ENCODE measurements at places on chromosomes 11 and 22.
A peak's percentile ranks its signal among the peaks of the same experiment; 100 is the strongest.

DNA sequence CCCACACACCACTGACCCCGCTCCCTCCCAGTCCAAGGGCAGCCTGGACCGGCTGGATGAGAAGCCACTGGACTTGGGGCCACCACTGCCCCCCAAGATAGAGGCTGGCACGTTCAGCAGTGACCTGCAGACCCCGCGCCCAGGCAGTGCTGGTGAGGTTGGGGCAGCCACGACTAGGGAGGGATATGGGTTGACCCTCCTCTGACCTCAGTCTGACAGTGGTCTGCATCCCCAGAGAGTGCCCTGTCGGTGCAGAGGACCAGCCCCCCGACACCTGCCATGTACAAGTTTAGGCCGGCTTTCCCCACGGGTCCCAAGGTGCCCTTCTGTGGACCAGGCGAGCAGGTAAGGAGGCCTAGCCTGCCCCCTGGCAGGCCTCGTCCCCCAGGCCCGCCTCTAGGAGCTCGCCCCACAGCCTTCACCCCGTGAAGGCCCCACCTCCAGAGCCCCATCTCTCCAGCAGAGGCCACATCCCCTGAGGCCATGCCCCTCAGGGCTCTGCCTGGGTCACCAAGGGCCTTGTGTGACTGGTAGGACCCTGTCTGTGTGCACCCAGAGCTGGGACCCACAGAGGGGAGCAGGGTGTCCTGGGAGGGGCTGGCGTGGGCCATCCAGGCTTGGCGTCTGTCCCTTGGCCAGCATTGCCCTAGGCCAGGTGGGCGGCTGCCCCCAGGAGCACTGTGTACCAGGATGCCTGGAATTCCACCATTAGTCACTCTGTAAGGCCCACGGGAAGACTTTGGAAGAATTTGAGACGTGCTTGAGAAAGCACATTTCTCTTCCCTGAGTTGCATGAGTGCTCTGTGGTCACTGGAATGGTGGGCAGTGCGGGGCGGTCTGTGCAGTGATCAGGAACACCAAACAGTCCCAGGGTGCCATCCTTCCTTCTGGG, 9.4 kb downstream of the CCDC188 start:
- DNase-seq, result no peak

GRCh38 chr22:47629273-47629711, 866.8 kb downstream of the TBC1D22A start:
- DNase-seq, result no peak

DNA sequence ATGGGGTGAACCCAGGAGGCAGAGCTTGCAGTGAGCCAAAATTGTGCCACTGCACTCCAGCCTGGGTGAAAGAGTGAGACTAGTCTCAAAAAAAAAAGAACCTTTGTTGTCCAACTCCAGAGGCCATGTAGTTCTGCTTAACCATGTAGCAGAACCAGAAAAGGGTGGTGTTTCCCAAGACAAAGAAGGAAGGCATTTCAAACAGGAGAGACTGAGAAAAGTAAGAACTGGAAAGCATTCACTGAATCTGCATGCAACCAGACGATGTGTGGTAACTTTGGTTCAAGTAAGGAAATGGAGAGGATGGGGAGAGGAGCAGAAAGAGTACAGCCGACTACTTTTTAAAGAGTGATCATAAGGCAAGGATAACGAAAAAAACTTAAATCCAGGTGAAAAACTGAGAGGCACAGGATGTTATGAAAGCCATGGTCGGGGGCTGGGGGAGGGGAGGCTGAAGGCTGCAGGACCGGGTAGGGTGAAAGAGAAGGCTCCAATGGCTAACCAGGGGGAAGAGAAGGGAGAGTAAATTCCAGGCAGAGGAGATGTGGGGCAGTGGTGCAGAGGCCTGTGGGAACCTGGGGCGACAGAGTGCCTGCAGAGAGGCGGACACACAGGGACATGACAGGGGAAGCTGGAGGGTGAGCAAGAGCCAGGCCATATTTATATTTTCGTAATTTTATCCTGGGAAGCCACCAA, 48.8 kb downstream of the MAPK1 start:
- DNase-seq, result no peak

DNA sequence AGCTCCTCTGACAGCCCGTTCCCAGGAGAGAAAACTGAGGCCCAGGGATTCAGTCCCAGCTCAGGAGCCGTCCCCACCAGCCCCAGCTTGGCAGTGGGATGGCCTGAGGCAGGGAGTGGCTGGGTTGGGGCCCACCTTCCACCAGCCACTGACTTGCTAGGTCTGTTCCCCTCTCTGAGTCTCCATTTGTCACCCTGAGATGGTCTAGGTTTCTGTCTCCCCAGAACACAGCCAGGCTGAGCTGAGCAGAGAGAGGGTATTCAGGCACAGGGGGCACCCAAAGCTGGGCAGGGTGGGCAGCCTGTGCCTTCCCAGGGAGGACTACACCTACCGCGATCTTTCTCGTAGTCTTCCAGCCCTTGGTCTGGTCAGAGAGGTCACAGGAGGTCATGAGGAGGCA, 95.7 kb downstream of the PDE2A start:
- no peak for DNase-seq

DNA sequence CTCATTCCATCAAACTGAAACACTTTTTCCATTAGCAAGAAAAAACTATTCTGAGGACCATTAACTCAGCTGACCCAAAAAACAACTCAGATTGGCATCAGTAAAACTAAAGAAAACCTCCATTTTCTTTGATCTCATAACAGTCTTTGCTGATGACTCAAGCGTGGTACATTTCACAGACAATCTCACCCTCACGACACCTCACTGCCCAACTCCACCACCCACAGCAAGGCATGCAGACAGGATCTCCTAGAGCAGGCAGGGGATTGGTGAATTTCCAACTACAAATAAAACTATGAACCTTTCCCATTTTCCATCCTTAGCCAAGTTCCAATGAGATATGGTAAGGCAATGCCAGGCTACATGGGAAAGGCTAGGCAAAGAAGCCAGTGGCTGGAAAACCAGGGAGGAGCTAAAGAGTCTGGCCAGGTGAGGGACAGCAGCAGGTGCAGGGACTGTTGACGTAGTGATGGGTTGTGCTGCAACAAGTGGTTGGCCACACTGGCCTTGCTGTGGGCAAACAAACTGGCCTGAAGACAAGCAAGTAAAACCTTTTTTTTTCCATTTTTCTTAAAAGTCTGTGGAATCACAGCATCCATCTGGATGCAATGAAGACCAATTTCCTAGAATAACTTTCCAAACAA, 97.2 kb downstream of the SERGEF start:
- no peak for DNase-seq

DNA sequence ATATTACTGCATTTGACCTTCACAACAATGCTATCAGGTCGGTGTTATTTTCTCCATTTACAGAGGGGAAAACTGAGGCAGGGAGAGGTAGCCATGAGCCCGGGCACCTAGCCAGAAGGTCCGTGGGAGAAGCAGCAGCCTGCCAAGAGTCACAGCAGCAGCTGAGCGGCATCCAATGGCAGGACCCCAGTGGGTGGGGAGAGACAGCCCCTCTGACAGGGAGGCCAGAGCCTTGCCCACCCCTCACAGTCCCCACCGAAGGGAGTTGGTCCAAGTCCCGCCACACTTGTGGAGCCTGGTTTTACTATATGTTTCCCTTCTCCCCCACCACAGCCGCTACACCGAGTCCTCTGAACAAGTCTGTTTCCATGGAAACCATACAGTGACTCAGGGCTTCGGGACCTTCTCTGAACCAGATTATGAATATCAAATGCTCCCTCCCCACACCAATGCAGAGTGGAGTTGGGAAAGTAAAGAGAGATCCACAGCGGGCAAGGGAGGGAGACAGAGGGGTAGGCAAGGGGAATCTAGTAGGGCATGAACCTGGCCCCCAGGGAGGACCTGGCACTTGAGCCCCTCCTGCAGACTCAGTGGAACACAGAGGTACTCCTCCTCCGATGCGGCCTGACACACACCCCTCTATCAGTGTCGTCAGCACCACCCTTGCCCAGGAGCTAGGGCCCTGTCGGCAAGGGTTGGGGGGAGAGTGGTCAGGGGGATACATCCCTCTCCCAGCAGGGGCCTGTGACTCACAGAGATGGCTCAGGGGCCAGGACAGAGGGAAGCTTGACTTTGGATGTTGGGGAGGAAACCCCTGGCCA, 2.5 kb downstream of the CHST1 start:
- DNase-seq, result no peak

- DNase-seq, result no peak
These were observed 17.9 kb upstream of the SESN3 start for GRCh38 chr11:95248666-95249467.

DNA sequence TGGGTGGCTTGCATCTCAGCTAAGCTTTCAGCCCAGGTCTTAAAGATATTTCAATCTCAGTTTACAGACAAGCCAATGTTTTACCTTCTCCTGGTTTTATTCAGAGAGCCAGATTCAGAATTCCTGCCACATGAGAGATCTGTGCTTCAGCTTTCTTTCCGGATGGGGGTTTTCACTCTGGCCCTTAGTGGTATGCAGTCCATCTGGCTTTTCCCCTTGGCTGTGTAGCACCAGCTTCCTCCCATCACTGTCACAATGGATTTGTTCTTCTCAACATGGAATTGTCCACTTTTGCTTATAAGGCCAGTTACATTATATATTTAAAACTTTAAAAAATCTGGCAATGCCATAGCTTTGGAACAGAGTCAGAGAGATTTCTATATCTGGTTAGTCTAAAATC, 303.9 kb downstream of the ETS1 start:
- DNase-seq, result no peak

GRCh38 chr11:119490253-119491006, 67.5 kb upstream of the THY1 start:
- no peak for DNase-seq

- no peak for DNase-seq
These were observed 108.4 kb upstream of the CSNK2A3 start for GRCh38 chr11:11461473-11461872.

DNA sequence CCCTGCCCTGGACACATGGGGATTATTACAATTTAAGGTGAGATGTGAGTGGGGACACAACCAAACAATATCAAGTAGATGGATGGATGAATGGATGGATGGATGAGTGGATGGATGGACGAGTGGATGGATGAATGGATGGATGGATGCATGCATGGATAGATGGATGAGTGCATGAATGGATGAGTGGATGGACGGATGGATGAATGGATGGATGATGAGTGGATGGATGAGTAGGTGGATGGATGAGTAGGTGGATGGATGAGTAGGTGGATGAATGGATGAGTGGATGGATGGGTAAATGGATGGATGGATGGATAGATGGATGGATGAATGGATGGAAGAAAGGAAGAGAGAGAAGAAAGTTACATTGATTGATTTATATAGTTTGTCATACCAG, 859 bp downstream of the LINC01488 start:
- no peak for DNase-seq

DNA sequence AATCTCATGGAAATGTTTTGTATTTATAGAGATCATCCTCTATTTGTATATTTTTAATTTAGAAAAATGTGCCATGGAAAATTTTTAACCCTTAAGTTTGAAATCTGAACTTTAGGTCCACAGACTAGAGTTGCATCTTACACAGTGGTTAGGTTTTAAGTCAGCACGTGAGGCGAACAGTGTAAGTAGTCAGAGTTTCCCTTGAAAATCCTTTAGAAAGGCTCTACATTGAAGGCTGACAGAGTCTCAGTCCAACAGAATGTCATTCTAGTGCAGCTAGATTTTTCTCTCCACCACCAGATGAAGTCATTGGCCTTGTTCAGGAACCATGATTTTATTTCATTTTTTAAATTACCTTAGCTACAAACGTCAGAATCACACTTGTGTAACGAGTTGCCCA, 18.7 kb downstream of the HMGXB4 start:
- no peak for DNase-seq

DNA sequence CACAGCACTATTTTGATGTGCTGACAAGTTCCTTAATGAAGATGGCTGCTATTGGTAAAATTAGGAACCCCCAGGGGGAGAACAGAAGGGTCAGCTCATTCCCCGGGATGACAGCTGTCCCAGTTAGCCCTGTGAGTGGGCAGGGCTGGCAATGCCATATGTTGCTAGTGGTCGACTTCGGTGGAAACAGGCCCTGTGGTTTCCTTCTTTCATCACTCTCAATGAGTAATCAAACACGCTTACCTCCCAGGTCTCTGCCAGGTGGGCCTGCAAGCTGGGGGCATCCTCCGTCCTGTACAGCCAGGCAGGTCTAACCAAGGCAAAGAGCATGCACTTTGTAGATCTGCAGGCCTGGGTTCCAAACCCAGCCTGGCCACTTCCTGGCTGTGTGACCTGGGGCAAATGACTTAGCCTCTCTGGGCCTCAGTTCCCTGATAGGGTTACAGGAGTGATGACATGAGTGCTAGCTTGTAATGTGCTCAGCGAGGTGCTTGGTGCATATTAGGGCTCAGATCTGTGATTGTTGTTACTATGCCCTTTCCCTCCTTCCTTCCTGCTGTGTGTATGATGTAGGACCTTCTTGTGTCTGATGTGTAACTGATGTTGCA, 85.2 kb downstream of the TSPAN18 start:
- no peak for DNase-seq

DNA sequence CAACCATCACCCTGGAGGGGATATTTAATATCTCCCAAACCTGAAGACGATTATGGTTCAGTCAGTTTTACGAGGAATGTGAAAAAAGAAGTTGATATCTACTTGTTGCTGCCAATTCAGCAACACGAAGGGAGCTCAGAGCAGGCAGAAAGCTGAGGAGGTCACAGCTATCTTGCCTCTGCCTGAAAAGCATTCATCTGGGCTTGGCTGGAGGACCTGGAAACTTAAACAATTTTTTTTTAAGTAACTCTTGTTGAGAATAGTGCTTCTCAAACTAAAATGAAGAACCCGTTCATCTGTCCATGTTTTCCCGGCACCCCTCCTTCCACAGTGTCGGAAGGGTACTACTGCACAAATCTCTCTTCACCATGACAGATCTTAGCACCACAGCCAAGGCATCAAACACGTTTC, 98.9 kb downstream of the MICAL3 start:
- DNase-seq, result no peak

- no peak for DNase-seq
These were observed 30.8 kb downstream of the MYH9 start for GRCh38 chr22:36356708-36357624.

GRCh38 chr11:65502555-65503367, 3.9 kb downstream of the MALAT1 start:
- no peak for DNase-seq

GRCh38 chr11:69192301-69192721, 36.6 kb downstream of the SMIM38 start:
- no peak for DNase-seq

DNA sequence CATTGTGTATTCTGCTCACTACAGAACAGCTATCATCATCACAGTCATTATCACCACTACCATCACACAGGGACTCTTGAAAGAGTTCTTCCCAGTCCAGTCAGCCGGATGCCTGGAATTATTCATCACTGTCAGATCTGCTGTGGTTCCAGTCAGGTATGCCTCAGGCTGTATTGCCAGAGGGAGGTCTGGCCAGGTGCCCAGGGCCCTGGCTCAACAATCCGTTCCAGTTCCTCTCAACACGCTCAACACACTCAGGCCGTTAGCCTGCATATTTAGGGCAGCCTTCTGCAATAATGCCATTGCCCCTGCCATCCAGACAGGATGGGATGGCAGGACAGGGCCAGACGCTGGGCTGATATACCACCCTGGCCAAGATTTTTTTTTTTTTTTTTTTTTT, 28.6 kb upstream of the RASL10A start:
- DNase-seq, result peak; percentile 68

- no peak for DNase-seq
These were observed 5.7 kb upstream of the CDC42EP2 start for GRCh38 chr11:65309006-65309405.

- DNase-seq, result no peak
These were observed 31.6 kb downstream of the UQCR10 start for GRCh38 chr22:29798801-29799200.
